NCI-H2081 treated with DMSO at 0.1 percent for 48 hours (cell line): ENCODE measurements at places on chromosomes 4 and X.
A peak's percentile ranks its signal among the peaks of the same experiment; 100 is the strongest.

DNA sequence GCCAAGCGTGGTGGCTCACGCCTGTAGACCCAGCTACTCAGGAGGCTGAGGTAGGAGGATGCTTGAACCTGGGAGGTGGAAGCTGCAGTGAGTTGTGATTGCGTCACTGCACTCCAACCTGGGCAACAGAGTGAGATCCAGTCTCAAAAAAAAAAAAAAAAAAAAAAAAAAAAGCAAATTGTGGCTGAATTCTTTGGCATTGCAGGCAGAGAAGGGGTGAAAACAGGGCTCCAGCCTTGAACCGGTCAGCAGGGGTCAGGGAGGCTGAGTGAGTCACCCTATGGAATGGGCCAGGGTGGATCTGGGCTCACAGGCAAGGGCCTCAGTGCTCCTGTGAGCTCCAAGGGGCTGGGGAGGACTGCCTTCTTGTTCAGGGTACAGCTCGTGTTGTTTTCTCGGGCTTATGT is 13.2 kb upstream of the FAM3A start:
- no peak for DNase-seq

DNA sequence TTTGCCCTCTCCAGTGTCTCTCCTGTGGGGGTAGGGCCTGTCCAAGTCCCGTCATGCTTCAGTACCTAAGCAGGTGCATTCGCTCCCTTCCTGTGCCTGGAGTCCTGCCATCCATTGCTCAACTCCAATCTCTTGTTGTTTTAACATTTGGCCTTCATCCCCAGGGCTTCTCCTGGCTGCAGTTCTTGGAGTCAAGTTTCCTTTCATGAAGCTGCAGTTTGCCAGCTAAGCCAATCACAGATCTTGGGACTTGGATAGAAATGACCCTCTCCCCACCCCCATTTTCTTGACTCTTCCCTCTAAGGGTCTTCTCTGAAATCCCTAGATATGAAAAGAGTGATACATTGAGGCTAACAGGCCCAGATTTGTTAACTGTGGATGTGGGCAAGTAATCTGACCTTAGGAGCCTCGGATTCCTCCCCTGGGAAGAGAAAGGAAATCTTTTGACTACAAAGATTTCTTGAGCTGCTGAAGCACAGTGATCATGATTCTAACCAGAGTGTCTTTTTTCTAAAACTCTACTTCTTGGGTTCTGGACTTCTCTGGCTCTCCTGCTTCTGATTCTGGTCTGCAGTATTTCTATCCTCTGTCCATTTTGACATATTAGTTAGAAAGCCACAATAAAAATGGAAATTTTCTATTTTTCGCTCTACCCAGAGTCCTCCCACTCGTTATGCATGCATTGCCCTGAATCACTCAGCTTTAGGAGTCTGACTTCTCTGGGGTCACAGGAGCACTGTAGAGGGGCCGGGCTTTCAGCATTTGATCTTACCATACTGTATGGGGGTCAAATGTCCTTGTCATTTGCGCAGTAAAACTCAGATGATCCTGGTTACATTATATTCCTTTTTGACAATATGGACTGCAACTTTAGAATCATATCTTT is 61.0 kb downstream of the CHRNA9 start:
- DNase-seq: peak; percentile 17

GRCh38 chr4:82833696-82834313 is 35.2 kb upstream of the SCD5 start:
- DNase-seq: no peak

DNA sequence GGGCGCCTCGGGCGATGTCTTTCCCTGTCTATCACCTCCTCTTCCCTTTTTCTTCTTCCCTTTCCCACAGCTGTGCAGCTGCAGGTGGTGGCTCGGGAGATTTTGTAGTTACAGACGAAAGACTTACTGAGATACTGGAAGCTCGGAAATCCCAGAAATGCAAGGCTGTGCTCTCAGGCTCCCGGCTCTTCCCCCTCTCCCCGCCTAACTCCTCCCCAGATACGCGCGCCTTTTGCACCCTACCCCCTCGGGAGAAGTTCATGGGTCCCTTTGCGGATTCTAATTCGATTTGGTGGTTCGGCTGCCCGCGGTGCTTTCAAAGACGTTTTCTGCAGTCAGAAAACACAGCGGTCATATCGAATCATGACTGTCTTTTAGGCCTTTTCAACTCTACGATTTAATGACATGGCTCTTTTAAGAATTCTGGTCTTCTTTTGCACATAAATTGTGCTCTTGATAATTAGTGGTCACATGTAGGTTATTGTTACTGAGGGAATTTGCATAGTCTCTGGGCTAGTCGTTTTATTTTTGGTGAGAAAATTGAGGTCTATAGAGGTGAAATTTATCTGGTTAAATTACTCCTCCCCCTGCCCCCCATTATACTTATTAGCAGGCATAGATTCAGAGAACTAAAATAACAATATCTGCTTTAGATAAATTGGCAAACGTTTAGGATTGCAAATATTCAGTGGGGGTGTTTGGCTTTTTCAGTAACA is 1.6 kb downstream of the SEPTIN11 start:
- no peak for DNase-seq
